ENCODE measurements at places on chromosomes 12 and 14. TPM values are rescaled to one million over a fixed set of nuclear protein-coding genes. Genes with fewer than 3 reads are reported as not detected.

GRCh38 chr12:4320497-4320852, 538 bp upstream of the TIGAR start:
- DNase-seq, result no peak
- H3K4me3 ChIP-seq, result peak overlapping the region; percentile 94
- H3K36me3 ChIP-seq, result peaks cover 2% of the 10 kb centered on the region
- peaks cover 43% of the 10 kb centered on the region for H3K4me1 ChIP-seq
- no peaks in the 10 kb centered on the region for H3K27me3 ChIP-seq
- H3K27ac ChIP-seq, result peak overlapping the region; percentile 82

DNA sequence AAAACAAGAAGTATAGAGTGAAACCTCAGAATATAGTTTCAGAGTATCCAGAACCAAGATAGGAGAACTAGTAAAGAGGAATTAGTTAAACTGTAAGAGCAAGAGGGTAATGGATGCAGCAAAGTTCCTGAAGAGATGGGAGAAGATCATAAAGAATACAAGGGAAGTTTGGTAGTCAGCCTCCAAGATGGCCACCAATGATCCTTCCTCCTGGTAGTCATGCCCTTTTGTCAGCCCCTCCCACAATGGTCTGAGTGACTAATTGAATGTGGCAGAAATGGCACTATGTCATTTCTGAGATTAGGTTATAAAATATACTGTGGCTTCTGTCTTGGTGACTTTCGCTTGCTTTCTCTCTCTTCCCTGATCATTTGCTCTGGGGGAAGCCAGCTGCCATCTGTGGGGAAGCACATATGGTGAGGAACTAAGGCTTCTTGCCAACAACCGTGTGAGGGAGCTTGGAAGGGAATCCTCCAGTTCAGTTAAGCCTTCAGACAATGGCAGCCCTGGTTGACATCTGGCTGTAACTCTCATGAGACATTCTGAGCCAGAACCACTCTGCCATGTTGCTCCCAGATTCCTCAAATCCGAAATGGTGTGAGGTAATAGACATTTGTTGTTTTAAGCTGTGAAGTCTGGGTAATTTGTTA, 55.3 kb upstream of the AMN1 start:
- no peak for DNase-seq
- peaks cover 7% of the 10 kb centered on the region for H3K4me1 ChIP-seq

- H3K4me3 ChIP-seq, result no peak overlapping the region
- no peaks in the 10 kb centered on the region for H3K36me3 ChIP-seq
- peaks cover 19% of the 10 kb centered on the region for H3K27me3 ChIP-seq
- DNase-seq, result no peak
These were observed 95.1 kb downstream of the NT5DC3 start for GRCh38 chr12:103745962-103746361.

- no peaks in the 10 kb centered on the region for H3K27me3 ChIP-seq
- DNase-seq, result no peak
- peaks cover 2% of the 10 kb centered on the region for H3K36me3 ChIP-seq
- no peak overlapping the region for H3K27ac ChIP-seq
- no peak overlapping the region for H3K4me3 ChIP-seq
- peaks cover 9% of the 10 kb centered on the region for H3K4me1 ChIP-seq
These were observed 11.1 kb downstream of the GALNT4 start for GRCh38 chr12:89513544-89513943.

The SPIC gene
- not detected for total RNA-seq

The POTEG gene
- total RNA-seq, result not detected

DNA sequence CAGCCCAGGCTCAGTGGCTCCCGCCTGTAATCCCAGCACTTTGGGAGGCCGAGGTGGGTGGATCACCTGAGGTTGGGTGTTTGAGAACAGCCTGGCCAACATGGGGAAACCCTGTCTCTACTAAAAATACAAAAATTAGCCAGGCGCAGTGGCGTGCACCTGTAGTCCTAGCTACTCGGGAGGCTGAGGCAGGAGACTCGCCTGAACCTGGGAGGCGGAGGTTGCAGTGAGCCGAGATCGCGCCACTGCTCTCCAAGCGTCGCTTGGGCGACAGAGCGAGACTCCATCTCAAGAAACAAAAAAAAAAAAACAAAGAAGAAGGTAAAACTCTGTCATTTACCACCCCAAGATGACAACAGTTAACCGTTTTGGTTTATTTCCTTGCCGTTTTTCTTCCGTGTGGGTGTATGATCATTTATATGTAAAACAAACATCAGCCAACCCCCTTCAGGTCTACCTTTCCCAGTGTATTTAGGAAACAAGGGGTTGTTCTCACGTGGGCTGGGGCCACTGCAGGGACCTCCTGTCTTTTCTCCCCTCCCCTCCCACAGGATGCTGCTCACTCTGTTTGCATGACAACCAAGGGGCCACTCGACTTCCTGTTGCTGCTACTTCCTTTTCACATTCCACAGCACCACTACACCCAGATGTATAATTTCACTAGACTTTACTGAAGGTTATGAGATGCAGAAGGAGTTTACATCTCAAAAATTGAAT, 13.6 kb downstream of the TTC9 start:
- peak; percentile 75 for DNase-seq
- peaks cover 9% of the 10 kb centered on the region for H3K36me3 ChIP-seq
- no peaks in the 10 kb centered on the region for H3K27me3 ChIP-seq
- H3K4me3 ChIP-seq, result peak overlapping the region; percentile 78

The KRT79 gene
- total RNA-seq, result 0.26 TPM

DNA sequence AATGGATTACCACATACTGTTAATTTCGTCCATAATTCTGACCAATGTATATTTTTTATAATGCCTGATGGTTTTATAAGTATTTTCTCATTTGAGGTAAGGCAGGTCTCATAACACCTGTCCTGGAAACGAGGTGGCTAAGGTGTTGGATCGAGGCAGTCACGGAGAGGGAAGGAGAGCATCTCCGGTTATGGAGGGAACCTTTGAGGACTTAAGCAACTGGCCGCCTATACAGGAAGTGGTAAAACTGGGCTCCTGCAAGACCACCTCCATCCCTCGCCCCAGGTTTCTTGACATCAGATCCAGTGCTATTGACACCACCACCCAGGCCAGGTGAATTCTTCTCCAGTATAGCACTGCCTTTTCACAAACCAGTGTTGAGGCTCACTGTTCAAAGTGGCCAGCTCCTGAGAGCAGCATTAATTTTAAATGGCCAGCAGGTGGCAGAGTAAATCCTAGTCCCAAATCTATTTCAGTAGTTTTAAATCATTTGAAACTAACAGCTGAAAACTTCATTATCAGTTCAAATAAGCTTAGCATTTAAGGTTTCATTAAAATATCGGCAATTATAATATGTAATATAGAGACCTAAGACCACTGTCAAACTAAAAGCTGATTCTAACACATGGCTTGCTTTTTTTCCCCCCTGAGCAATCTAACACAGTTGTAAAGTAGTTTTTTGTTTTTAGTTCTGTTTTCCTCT, 100.8 kb downstream of the PPM1A start:
- H3K27ac ChIP-seq, result no peak overlapping the region
- H3K36me3 ChIP-seq, result no peaks in the 10 kb centered on the region
- H3K4me3 ChIP-seq, result no peak overlapping the region
- H3K27me3 ChIP-seq, result peaks cover 6% of the 10 kb centered on the region

DNA sequence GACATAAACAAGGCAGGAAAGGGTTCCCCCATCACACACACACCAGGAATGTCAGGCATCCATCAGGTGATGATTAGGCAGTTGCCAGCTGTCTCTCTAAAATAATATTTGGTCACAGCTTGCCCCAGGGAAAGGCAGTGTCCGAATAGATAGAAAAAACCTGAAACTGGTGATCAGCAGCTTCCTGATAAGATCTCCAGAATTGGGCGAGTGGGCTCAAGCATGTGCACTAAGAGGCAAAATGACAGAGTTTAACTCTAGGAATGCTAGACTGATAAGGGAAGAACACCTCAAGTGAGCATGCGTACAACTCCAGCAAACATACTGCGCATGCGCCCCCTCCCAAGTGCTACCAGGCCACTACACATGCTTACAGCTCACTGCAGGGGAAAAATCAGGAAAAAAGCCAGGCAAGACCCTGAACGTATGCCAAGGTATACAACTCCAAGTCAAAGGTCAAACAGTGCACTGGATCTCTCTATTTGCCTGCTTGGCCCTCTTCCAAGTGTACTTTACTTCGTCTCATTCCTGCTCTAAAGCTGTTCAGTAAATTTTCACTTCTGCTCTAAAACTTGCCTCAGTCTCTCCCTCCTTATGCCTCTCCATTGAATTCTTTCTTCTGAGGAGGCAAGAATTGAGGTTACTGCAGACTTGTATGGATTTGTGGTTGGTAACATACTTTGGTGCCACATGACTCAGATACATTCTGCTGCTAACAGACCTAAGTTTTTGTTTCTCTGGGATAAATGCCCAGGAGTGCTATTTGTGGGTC, 73.5 kb upstream of the VASH1 start:
- peaks cover 9% of the 10 kb centered on the region for H3K36me3 ChIP-seq
- H3K27me3 ChIP-seq, result peaks cover 28% of the 10 kb centered on the region
- no peak overlapping the region for H3K27ac ChIP-seq
- DNase-seq, result no peak

GRCh38 chr12:119381471-119382235, 47.1 kb downstream of the CCDC60 start:
- H3K27me3 ChIP-seq, result no peaks in the 10 kb centered on the region
- H3K27ac ChIP-seq, result no peak overlapping the region
- no peak overlapping the region for H3K4me3 ChIP-seq
- H3K36me3 ChIP-seq, result no peaks in the 10 kb centered on the region

GRCh38 chr12:57625261-57626032, 7.6 kb downstream of the B4GALNT1 start:
- no peak for DNase-seq
- H3K4me1 ChIP-seq, result peaks cover 33% of the 10 kb centered on the region
- H3K4me3 ChIP-seq, result no peak overlapping the region
- H3K27me3 ChIP-seq, result peaks cover 97% of the 10 kb centered on the region
- no peaks in the 10 kb centered on the region for H3K36me3 ChIP-seq
- H3K27ac ChIP-seq, result no peak overlapping the region

DNA sequence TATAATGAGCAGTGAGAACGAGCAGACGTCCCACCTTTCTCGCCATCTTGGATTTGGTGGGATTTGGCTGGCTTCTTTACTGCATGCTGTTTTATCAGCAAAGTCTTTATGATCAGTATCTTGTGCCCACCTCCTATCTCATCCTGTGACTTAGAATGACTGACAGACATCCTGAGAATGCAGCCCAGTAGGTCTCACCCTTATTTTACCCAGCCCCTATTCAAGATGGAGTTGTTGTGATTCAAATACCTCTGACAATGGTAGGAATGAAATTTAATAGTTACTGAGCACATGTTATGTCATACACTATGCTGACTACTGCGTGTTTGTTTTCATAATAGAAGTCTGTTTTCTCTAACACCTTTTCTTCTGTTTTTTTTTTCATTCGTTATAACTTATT, 1.9 kb downstream of the TMTC3 start:
- no peak for DNase-seq
- no peaks in the 10 kb centered on the region for H3K27me3 ChIP-seq
- peaks cover 6% of the 10 kb centered on the region for H3K36me3 ChIP-seq
- peak overlapping the region; percentile 95 for H3K4me3 ChIP-seq
- H3K27ac ChIP-seq, result no peak overlapping the region

The INSM2 gene
- total RNA-seq, result not detected

The B3GNT4 gene
- 1.1 TPM for total RNA-seq

DNA sequence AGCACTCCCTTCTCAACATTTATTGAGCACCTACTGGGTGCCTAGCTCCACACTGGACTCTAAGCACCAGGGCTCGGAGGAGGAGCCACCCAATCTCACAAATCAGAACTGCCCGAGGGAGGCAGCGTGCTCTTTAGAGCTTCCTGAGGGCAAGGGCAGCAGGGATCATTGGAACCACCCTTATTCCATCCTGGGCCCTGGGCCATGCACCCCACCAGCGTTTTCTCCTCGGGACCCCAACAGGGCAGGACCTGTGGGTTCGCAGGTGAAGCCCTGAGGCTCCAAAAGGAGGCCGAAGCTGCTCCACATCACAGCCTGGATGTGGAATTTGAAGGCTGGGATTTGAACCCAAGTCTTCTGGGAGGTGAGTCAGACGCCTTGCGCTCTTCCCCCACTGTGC, 15.4 kb downstream of the TMEM119 start:
- no peaks in the 10 kb centered on the region for H3K4me1 ChIP-seq
- DNase-seq, result no peak
- H3K36me3 ChIP-seq, result no peaks in the 10 kb centered on the region
- no peak overlapping the region for H3K4me3 ChIP-seq
- H3K27ac ChIP-seq, result no peak overlapping the region
- H3K27me3 ChIP-seq, result peaks cover 5% of the 10 kb centered on the region

DNA sequence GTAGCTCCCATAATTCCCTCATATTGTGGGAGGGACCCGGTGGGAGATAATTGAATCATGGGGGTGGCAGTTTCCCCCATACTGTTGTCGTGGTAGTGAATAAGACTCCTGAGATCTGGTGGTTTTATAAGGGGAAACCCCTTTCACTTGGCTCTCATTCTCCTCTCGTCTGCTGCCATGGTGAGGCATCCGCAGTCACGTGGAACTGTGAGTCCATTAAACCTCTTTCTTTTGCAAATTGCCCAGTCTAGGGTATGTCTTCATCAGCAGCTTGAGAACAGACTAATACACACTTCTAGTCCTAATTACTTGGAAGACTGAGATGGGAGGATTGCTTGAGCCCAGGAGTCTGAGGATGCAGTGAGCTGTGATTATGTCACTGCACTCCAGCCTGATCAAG, 64.4 kb downstream of the TMX1 start:
- no peak overlapping the region for H3K27ac ChIP-seq
- DNase-seq, result peak; percentile 36
- no peaks in the 10 kb centered on the region for H3K36me3 ChIP-seq
- peaks cover 16% of the 10 kb centered on the region for H3K4me1 ChIP-seq
- H3K4me3 ChIP-seq, result no peak overlapping the region

The SCNN1A gene
- total RNA-seq, result 0.29 TPM

The HCAR3 gene
- total RNA-seq, result not detected

- peaks cover 30% of the 10 kb centered on the region for H3K4me1 ChIP-seq
- no peak overlapping the region for H3K4me3 ChIP-seq
- DNase-seq, result no peak
- H3K36me3 ChIP-seq, result no peaks in the 10 kb centered on the region
- H3K27me3 ChIP-seq, result peaks cover 7% of the 10 kb centered on the region
These were observed 36.3 kb upstream of the PLXNC1 start for GRCh38 chr12:94112121-94112520.

The PLXNC1 gene
- total RNA-seq, result 11.3 TPM

- H3K4me3 ChIP-seq, result no peak overlapping the region
- H3K4me1 ChIP-seq, result peaks cover under 1% of the 10 kb centered on the region
- peaks cover 10% of the 10 kb centered on the region for H3K36me3 ChIP-seq
- no peaks in the 10 kb centered on the region for H3K27me3 ChIP-seq
These were observed 782.9 kb downstream of the BCL11B start for GRCh38 chr14:98489115-98489514.

DNA sequence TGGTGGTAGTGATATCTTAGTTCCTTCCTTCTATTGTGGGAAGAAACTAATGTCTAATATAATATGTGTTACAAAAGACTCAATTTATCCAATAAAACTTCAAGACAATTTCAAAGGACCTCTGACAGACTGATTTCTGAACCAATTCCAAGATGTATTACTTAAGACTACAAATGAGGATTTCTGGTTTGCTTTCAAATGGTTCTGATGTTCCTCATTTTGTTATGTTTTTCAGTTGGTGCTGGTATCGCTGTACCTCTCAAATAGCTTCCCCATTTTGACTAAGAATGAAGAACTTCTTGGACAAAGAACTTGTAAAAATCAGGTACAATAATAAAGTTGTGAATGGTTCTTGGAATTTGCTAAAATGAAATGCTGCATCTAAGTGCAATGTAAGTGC, 19.4 kb upstream of the MBIP start:
- peaks cover 18% of the 10 kb centered on the region for H3K4me1 ChIP-seq
- no peak for DNase-seq
- peak overlapping the region; percentile 36 for H3K4me3 ChIP-seq
- peak overlapping the region; percentile 43 for H3K27ac ChIP-seq
